ENCODE measurements at places on chromosomes 12 and 14.

DNA sequence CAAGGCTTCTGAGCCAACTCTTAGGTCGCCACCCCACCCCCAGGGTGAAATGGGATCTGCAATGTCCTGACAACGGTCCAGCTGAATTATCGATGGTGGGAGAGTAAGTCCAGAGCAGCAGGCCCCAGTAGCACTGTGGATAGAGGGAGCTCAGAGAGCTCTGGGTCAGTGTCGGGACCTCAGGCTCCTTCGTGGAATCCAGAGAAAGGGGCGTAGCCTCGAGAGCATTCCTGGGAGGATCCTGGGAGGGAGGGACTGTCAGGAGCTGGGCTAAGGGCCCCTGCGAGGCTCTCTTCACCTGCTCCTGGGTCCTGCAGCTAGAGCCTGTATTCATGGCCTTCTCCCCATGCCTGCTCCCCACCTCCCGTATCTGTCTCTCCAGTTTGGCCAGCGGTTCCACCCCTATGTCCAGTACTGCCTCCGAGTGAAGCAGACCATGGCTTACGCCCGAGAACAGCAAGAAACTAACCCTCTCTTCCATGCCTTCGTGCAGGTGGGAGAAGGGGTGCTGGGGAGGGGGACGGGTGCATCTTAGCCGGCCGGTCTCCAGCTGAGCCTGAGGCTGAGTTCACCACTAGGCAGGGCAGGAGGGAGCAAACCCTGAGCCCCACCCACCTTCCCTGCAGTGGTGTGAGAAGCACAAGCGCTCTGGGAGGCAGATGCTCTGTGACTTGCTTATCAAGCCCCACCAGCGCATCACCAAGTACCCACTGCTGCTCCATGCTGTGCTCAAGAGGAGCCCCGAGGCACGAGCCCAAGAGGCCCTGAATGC, 6.6 kb downstream of the PLEKHG6 start:
- no peak for DNase-seq

- DNase-seq: no peak
Observed at GRCh38 chr12:68175557-68176061, 16.1 kb upstream of the IFNG start.

- DNase-seq: peak; percentile 59
Observed at GRCh38 chr12:106078358-106079010, 60.3 kb downstream of the NUAK1 start.

DNA sequence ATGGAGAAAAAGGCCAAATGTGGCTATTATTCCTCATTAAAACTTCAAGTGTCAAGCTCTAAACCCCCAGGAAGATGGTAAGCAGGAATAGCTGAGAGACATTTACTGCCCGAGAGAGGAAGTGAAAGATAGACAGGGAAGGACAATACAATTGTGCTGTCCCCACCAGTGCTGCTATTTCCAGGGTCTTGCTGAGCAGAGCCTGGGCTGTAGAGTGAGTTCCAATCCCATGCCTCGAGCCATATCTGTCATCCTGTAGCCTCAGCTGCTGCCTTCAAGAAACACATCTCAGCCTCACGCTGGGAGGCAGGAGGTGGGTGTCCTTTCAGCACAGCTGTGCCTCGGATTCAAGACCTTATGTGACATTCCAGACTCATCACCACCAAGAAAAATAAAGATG, 114.0 kb downstream of the RPAP3 start:
- DNase-seq: no peak

- no peak for DNase-seq
Observed at GRCh38 chr12:24597580-24597979, 351.3 kb downstream of the BCAT1 start.

- DNase-seq: peak; percentile 26
Observed at GRCh38 chr12:105935981-105936380, 202.8 kb downstream of the NUAK1 start.

DNA sequence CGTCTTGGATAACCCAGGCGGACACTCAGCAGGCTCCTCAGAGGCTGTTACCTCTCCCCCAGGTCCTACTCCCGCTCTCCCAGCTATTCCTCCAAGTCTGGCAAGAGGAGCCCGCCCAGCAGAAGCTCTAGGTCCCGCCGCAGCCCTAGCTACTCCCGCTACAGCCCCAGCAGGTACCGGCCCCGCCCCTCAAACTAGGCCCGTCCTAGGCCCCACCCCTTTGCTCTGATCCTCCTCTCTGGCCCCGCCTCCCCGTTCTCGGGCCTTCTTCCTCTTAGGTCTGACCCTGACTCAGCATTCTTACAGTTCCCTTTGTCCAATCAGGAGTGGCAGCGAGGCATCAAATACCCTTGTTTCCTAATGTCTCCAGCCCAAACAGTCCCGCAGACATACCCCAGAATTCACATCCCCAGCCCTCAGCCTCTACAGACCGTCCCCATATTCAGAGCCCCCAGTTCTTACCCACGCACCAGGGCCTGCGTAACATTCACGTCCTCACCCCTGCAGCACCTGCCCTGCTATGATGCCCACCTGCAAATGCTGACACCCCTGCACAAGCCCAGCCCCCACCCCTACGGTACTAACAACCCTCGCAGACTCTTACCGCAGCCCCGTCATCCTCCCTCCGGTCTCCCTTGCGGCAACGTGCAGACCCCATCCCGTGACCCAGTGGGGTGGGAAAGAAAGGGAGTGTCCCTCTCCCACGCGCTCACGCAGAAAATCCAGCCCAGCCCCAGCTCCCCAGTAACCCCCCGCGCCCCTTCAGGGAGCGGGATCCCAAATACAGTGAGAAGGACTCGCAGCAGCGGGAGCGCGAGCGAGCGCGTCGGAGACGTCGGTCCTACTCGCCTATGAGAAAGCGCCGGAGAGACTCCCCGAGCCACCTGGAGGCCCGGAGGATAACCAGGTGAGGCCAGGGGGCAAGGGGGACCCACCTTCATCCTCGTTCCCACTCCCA, 25.0 kb upstream of the HSPB8 start:
- peak; percentile 45 for DNase-seq

GRCh38 chr12:11829764-11830194, 180.3 kb downstream of the ETV6 start:
- DNase-seq: no peak

GRCh38 chr12:131276501-131277185, 322.9 kb downstream of the ADGRD1 start:
- DNase-seq: no peak

- DNase-seq: no peak
Observed at GRCh38 chr12:100371146-100371545, 14.3 kb downstream of the SLC17A8 start.

DNA sequence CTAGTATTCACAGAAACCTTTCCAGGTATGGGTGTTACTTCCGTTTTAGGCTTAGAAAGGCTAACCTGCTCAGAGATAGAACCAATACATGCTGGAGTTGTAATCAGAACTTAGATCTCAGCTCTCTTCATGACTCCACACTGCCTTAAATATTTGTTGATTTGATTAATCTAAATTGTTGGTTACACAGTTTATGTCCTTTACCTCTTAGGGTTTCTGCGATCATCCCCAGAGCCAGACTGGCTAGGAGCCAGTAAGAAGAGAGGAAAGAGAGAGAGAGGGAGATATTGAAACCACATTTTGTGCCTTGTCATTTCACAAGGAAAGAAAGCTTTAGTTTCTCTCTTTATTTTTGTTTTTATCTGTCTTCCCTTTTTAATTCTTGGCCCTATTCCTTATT, 16.8 kb upstream of the MGP start:
- DNase-seq: no peak

GRCh38 chr14:62234849-62235248, 472.6 kb downstream of the SNAPC1 start:
- DNase-seq: no peak

- no peak for DNase-seq
Observed at GRCh38 chr12:51430196-51430895, 5.7 kb downstream of the SLC4A8 start.

DNA sequence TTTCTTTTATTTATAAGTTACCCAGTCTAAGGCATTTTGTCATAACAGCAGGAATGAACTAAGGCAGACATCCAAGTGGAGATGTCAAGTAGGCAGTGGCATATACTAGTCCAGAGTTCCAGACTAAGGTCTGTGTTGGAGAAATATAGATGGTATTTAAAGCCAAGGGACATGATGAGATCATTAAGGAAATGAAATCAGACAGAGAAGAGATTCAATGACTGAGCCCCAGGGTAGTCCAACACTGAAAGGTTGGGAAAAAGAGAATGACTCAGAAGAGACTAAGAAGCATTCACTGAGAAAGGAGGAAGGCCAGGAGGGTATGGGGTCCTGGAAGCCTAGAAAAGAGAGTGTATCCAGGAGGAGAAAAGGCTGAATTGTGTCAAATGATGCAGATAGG, 442.2 kb upstream of the CCDC196 start:
- DNase-seq: no peak

DNA sequence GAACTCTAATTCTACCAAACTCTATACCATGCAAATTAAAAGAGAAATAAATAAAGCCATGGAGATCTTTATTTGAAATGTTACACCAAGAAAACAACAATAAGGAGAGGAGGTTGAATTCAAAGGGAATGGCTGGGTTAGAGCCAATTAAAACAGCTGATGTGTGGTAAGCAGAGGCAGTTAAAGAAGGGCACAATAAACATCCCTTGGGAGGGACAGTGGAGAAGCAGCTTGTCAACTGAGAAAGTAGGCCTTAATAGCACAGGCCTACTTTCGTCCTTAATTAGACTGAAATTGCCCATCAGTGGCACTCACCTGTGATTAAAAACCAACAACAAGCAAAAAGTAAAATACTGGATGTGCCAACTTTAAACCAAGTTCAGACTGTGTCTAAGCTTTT, 16.3 kb upstream of the NAV3 start:
- DNase-seq: no peak

DNA sequence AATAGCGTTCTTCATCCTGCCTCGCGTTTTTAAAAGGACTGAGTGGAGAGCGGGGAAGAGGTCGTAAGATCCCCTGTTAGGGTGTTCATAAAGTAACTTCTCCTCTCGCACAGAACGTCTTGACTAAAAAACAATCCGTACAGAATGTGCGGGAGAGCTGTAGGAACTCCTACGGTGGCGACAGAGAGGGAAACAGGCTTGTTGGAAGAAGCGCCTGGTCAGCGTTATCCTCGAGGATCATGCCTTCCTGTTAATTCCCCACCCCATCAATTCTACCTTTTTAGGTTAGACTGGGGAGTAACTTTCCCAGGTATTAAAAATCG, 399 bp upstream of the WASHC4 start:
- DNase-seq: peak; percentile 53

- peak; percentile 60 for DNase-seq
Observed at GRCh38 chr12:12718853-12719252, 1.7 kb downstream of the CDKN1B start.

GRCh38 chr12:13537623-13538022, 341.1 kb downstream of the EMP1 start:
- DNase-seq: no peak

DNA sequence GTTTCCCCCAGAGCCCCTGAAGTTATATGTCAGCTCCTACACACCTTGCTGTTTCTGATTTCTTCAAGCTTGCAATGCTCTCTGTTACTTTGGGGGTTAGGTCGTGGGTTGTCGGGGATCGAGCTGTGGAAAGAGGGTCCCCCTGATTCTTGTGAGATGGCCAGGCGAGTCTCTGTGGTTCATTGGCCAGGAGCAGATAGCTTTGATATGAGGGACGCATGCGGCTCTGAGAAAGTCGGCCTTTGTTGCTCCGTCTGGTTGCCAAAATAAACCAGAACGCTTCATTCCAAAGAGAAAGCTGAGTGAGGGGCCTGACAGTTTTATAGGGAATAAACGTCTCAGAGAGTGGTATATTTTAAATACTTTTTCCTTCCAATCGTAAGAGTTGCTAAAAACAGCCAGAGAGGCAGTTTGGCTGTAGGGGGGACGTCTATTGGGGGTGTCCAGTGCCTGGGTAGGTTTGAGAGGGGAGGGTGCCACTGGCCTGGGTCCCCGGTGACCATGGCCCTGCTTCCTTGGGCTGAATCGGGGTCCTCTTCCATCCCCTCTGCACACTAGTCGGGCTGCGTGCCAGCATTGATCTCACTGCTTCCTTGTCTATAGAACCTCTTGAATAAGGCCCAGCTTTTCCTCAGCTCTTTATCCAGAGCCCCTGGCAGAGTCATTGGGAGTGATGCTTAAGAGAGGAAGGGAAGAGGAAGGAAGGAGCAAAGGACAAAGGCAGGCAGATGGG, 18.9 kb downstream of the CCND2 start:
- no peak for DNase-seq

DNA sequence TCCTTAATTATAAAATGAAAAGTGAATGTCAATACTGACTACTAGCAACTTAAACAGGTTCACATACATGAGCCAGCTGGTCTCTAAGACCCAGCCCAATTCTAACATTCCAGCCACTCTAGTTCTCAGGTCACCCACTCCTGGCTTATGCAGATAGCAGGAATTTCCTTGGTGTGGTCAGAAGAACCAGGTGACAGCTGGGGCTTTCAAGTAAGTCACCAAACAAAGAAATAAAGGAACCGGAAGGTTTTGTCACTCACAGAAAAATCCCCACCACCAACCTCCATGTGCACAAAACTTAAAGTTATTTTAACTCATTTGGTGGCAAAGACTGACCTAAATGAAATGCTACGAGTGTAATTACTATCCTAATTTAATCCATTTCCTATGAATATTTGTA, 129.6 kb upstream of the CDKN3 start:
- DNase-seq: no peak

DNA sequence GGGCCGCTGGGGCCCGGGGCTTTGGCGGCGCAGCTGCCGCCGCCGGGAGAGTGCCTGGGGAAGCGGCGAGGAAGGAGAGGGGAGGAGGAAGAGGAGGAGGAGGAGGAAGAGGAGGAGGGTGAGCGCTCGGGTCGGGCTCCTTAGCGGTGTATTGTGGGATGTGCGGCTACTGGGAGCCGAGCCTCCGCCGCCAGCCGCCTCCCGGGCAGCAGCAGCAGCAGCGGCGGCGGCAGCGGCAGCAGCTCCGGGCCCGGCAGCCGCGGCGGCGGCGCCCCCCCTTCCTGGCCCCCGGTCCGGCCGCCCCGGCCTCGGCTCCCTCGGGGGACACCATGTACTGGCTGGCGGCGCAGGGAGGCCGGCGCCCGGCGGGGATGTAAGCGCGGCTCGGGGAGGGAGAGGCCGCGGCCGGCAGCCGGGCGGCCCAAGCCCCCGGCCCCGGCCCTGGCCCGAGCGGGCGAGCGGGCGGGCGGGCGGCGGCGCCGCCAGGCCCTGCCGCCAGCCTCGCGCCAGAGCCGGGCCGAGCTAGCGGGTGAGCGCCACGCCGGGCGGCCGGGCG, at the start of gene SETD1B:
SETD1B (plus strand) TSS at position 149 of the 556 bp plus-strand sequence. CDS start 729 bp downstream, outside the sequence.
- DNase-seq: no peak

GRCh38 chr14:104694991-104695659, 5.7 kb downstream of the INF2 start:
- DNase-seq: no peak

GRCh38 chr14:102314242-102315011, 5.1 kb upstream of the ZNF839 start:
- DNase-seq: peak; percentile 84

Data from AG08396 (cell line).